ENCODE measurements at places on chromosomes 16 and 17. TPM values are rescaled to one million over a fixed set of nuclear protein-coding genes. Genes with fewer than 3 reads are reported as not detected.

HOXB9 gene
- not detected for total RNA-seq

TBC1D3E gene
- 4.9 TPM for total RNA-seq

SLC16A6 gene
- 0.15 TPM for total RNA-seq

DNA sequence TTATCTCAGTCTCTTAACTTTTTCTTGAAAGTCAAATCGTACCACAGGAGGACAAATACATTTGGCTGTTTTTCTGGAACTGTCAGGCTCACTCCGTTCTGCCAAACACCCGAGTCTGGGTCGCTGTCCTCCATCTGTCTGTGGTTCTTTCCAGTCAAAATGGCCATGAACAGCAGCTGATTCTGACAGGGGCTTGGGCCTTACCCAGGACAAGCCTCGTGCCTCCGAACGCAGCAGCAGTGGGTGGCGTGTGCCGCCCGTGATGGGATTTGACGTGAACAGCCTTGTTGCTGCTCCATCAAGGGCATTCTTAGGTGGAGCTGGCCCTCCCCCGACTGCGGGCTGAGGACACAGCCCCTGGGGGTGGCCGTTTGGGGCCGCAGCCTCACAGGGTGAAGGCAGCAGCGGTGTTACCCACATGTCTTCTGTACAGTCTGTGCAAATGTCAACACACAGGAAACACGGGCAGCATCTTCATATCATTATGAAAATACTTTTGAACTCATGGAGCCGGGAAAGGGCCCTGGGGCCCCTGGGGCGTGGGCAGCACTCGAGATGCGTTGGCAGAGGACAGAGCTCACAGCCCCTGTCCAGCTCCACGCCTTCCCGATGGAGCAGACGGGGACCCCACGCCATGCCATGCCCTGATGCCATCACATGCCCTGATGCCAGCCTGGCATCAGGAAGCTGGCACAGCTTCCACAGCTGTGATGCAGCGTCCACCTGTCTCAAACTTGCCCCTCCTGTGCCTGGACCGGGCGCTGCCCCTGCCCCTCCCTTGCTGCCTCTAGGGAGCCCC lies 8.6 kb upstream of the ACSF3 start:
- DNase-seq, result no peak

GRCh38 chr17:65013613-65014391 lies 42.7 kb downstream of the GNA13 start:
- DNase-seq, result peak; percentile 89

DNA sequence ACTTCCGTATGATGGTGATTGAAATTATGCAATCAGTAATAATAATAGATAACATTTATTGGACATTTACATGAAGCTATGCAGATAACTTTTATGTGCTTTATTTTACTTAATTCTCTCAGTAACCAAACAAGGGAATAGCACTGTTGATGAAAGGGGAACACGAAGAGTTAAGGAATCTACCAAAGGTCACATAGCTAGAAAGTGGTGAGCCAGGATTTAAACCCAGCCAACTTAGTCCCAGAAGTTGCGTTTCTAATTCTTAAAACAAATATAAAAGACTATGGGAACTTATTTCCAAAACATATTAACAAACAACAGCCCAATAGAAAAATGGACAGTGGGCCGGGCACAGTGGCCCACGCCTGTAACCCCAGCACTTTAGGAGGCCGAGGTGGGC lies 9.7 kb downstream of the SPNS3 start:
- DNase-seq, result no peak

DNA sequence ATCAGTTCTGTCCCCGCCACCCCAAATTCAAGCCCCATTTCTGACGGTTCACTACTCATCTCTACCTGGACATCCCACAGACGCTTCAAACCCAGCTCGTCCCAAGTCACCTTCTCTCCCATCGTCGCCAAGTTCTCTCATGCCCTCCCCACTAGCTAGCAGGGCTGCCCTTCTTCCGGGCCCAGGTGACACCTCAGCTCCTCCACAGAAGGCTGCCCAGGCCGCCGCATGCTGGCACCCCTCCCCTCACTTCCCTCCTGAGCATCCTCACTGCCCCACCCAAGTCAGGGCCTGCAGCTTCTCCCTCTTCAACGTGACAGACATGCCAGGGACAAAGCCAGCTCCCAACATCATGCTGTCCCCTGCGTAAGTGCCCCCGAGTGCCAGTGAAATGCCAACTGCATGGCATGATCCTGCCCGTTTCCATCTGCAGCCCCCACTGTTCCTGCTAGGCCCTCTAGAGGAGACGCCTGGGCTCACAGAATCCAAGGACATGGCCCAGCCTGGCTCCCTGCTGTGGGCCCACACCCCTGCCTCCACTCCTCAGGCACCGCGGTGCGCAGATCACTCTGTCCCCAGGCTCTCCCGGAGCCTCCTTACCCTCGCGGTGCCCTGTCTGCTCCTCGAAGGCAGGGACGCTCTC lies 5.9 kb downstream of the CYB561 start:
- no peak for DNase-seq

- DNase-seq, result no peak
These were observed 16.4 kb downstream of the KCNG4 start for GRCh38 chr16:84223456-84223855.

- no peak for DNase-seq
These were observed 111.5 kb downstream of the ZFHX3 start for GRCh38 chr16:72936408-72936807.

- DNase-seq, result peak; percentile 76
These were observed 31.1 kb upstream of the CPNE2 start for GRCh38 chr16:57061084-57061905.

DNA sequence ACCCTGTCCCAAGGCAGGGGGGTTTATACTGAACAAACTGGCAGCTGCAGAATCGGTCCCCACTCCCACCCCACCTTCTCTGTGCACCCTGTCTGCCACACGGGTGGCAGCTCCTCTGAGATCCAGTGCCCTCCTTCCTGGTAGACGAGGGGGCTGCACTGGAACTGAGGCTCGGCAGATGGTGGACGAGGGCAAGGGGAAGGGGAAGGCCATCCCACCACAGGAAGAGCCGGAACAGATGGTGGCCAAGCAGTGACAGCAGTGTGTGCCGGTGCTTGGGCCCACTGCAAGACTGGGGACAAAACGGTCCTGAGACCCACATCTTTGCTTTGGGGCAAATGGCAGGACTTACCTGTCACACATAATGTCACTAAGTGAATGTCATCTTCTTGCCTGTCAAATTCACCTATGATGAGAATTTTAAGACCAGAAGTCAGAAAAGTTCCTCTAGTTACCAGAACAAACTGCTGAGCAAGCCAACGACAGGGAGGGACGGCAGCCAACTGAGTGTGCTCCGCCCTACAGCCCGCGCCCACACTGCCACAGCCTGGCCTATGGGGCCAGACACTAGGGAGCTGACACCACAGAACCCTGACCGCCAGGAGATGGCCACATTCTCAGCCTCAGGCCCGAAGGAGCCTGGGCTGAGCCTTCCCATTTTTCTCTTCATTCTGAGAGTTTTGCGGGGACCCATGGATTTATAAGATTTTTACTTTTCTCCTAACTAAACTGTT lies 14.4 kb downstream of the NTAN1 start:
- DNase-seq, result no peak

GRCh38 chr17:68295086-68295485 lies 3.8 kb downstream of the ARSG start:
- DNase-seq, result no peak

DNA sequence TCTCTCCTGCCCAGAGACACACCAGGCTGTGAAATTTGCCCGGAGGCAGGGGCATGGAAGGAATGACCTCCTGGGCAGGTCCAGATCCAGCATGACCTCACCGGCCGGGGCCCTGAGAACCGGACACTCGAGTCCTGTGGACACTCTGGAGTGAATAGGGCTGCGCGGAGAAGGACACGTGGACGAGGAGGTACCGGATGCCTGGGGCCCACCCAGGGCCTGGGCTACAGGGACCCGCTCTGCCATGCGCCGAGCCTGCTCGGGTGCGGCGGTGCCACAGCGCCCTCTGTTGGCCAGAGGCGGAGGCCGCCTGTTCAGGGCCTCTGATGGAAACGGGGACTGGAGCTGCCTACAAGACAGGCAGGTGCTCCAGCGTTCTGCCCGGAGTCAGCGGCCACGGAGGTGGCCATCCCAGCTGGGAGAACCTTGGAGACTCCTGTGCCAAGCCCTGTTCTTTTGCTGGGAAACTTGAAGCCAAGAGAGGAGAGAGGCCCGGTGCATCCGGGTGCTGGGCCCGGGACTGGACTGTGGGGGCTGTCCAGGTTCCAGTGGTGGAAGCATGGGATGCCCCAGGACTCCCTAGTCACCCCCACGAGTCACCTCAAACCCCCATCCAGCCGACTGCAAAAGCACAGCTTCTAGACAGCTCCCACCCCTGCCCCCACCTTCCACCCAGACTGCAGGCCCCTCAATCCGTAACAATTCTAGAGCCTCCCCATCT lies 19.3 kb upstream of the NXPH3 start:
- DNase-seq, result peak; percentile 80

DNA sequence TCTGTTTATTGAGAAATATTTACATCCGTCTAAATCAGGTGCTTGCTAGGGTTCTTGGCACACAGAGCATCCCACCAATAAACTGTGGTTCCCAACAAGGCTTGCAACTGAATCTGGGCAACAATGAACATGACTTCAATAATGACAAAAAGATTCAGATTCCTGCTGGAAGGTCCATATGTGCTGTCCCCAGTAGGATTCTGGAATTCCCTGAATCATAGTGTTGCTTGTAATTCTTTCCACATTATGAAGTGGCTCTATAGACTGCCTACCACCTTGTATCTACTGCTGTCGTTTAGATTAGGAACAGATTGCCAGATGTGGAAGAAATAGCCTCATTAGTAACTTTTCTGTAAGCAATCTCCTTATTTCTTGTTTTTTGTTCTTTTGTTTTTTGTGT lies 265.9 kb downstream of the WWOX start:
- no peak for DNase-seq

- no peak for DNase-seq
These were observed 10.1 kb downstream of the AFMID start for GRCh38 chr17:78197147-78197832.

DNA sequence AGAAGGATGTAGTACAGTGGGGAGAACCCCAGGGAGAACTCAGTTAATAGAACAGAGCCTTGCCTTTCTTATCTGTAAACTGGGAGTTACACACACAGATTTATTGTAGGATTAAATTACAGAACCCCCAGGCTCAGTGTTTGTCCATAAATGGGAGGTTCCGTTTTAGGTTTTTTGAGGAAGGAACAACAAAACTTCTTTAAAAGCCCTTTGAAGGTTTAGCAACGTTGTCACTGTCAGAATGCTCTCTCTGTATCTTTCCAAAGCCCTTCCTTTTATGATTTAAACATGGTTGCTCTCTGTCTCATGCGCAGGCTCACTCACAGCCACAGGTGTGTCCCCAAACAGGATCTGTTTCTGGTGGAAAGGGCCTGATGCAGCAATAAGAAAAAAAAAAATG lies 9.4 kb upstream of the GNA13 start:
- no peak for DNase-seq

DNA sequence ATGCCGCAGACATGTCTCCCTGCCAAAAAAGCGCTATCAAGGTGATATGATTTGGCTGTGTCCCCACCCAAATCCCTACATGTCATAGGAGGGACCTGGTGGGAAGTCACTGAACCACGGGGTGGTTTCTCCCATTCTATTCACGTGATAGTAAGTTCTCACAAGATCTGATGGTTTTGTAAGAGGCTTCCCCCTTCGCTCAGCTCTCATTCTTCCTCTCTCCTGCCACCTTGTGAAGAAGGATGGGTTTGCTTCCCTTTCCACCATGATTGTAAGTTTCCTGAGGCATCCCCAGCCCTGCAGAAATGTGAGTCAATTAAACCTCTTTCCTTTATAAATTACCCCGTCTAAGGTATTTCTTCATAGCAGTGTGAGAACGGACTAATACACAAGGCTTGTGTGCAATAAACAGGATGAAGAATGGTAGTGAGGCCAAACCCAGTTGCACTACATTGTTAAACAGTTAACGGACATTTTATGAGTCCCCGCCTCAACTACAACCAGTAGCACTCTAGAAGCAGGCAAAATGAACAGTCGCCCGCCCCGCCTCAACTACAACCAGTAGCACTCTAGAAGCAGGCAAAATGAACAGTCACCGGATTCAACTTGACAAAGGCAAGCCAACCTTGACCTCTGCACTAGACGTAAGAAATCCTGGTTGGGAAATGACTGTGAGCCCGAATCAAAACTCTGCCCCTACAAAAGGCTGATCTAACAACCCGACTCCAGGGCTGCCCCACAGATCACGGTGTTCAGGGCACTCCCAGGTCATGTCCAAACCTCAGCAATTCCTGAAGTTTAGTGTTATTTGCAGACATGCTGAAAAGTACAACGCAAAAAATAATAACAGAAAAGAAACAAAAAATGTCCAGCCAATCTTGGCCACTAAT lies 26.3 kb downstream of the VPS53 start:
- DNase-seq, result no peak

DNA sequence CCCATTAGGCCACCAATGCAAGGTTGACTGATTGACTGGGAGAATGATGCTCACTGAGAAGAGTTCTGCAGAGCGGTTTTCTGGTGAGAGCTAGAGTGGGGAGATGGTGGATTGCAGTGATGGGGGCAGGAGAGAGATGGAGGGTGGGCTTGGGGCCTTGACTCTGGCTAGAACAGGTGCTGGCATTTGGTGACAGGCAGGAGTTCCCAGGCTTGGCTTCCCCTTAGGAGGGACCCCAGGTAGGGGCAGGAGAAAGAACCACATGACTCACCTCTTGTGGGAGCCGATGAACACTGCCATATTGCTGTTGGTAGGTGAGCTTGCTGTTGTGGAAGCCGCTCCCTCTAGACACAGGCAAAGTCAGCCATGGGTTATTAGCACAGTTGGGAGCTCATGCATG lies 8.0 kb downstream of the CD300LB start:
- DNase-seq, result no peak

DNA sequence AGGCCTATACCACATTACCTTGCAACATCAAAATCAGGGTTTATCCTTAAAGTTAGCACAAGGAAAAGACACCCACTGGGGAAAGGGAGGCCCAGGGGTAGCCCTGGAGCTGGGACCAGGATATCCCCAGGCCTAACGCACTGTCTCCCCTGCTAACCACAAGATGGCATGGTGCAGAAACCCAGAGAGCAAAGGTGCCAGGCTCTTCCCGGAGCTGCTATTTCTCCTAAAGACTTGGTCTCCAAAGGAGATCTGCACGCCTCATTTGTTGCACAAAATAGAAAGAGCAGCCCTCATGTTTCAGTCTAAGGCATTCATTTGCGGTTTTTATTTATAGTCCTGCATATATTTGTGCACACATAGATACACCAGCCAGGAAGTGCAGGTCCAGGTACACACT lies 408.6 kb downstream of the SOX9 start:
- no peak for DNase-seq

DNA sequence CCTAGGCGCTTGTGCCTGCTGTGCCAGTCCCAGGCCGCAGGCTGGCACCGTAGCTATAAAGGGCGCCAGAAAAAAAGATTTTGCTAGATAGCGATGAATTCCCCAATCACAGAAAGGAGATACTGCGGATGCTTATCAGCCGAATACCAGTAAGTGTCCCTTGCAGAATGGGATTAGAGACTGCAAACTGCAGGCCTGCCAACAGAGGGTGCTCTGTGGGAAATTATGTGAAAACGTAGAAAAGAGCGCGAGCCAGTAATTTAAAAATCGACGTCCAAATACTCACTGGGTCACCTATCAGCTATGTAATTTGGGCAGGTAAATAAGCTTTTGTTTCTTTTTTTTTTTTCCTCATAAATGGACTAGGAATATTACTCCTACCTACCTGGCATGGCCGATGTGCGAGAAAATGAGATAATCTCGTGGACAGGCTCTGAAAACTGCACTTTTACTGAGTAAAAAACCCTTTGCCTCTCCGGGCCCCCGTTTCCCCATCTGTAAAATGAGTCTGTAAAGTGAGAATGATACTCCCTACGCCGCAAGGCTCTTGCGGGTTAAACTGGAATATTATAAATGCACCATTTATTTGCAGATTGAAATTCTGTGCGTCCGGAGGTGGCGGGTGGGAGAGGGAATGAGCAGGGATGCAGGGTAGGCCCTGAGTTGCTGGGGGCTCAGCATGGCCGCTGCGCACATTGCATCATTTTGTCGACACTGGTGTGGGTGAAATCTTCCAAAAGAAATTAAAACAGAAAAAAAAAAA lies 1.2 kb upstream of the COG1 start:
- DNase-seq, result peak; percentile 76

All from cardiac muscle cell (in vitro differentiated cells and primary cell).